ENCODE measurements at places on chromosomes 5 and 9. TPM values are rescaled to one million over a fixed set of nuclear protein-coding genes. Genes with fewer than 3 reads are reported as not detected.

- peak; percentile 24 for DNase-seq
Observed at GRCh38 chr5:34687269-34688011, 31.3 kb downstream of the RAI14 start.

GRCh38 chr5:1855596-1855995 is 27.1 kb downstream of the IRX4 start:
- DNase-seq: no peak

ZNF608 gene
- 7.3 TPM for total RNA-seq

DNA sequence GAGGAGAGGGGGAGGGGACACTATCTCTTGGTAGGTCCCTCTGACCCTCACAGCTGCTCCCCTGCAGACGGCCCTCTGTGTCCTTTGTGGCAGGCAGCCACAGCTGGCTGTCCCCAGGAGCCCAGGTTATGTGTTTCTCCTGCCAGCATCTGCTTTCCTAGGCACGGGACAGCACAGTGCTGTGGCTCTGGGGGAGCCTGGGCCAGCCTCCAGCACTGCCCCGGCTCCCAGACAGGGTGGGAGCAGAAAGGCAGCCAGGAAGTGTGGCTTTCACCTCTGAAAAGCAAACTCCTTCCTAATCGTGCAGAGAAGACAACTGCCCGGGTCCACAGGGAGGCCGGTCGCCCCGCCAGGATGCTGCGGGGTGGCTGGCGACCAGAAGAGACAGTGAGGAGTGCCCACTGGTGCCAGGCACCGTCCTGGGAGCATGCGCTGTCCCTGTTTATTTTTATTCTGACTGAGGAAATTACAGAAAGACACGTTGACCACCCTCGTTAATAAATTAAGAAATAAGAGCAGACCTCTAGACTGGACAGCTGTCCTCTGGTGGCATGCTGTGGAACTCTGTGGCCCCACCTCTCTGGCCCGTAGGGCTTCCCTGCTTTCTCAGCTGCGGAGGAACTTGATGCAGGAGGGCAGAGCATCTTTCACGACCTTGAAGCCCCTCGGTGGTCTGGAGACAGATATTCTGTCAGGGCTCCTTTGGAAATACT is 240.3 kb downstream of the FANCC start:
- DNase-seq: no peak

DNA sequence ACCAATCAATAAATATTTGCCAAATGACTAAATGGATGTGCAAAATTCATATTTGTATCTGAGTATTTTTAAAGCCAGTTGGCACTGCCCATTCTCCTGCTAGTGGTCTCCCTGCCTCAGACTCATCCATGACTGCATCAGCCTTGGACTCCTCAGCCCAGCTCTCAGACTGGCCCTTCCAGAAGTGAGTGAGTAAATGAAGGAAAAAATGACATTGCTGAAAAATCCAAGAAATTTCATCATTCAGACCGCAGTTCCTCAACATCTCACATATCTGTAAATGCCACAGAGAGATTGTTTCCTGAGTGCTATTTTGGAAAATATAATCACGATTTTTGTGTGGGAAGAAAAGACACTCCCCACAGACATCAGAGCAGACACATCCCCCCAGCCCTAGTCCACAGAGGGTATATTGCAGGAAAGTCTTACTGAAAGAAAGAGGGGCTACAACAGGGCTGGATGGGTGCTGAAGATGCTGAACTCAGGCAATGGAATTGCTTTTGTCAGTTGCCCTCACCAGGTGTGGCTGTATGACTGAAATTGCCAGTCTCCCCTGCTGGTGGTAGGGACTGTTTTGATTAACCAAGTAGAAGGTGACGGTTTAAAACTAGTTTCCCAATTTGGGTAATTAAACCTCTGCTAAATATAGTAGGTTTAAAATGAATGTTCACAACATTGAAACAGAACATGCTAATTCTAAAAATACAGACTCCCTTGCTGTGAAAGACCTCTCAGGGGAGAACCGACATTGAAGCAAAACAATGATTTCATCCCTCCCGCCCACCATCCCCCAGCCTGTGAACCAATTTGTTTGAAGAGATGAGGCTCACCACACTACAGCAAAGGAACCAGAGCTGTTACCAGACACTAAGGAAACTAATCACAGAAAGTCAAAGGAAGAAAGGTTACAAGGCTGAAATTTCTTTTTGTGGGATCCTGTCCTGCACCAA is 158.8 kb downstream of the DEPDC1B start:
- DNase-seq: no peak

GRCh38 chr5:60488466-60489130 is 211.4 kb downstream of the DEPDC1B start:
- DNase-seq: no peak

GRCh38 chr9:114804505-114804904 is 1.3 kb downstream of the TNFSF15 start:
- peak; percentile 45 for DNase-seq

- DNase-seq: no peak
Observed at GRCh38 chr5:137172258-137172657, 326.9 kb downstream of the SPOCK1 start.

NOTCH1 gene
- 11.7 TPM for total RNA-seq

MAMDC2 gene
- 0.29 TPM for total RNA-seq

PDE8B gene
- total RNA-seq: 0.66 TPM

ORM1 gene
- not detected for total RNA-seq

DNA sequence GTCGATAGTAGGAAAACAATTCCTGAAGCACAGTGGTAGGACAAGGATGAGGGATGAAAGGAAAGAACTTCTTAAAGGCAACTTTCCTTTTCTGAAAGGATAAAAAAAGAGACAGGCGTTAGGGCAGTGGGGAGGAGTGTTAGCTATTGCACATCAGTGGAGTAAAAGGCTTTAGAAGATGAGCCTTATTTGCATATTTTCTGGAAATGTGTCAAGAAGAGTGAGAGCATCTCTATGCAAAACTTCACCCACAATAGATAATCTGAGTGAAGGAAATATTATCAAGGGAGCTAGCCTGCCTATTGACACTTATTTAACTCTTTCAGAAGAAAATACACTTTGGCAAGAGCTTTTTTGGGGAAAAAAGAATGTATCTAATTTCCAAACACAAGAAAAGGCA is 151.6 kb downstream of the MACIR start:
- no peak for DNase-seq

GRCh38 chr9:90219548-90220118 is 423.0 kb downstream of the DIRAS2 start:
- peak; percentile 63 for DNase-seq

DNA sequence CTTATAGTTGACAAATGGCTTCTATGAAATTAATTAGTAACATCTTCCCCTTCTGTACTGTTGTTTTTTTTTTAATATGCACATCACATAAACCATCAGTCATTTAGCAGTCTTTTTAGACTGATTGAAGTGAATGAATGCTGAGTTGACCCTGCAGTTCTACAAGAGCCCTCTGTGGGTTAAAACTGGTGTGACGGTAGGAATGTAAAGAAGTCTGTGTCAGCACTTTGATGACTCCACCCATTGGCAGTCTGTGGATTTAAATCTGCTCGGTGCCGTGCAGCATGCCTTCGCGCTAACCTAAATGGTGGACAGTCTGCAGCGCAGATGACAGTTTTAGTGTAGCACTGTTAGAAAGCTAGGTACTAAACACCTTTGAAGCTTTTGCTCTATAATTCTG is 3.1 kb downstream of the GTF3C4 start:
- DNase-seq: peak; percentile 8

DNA sequence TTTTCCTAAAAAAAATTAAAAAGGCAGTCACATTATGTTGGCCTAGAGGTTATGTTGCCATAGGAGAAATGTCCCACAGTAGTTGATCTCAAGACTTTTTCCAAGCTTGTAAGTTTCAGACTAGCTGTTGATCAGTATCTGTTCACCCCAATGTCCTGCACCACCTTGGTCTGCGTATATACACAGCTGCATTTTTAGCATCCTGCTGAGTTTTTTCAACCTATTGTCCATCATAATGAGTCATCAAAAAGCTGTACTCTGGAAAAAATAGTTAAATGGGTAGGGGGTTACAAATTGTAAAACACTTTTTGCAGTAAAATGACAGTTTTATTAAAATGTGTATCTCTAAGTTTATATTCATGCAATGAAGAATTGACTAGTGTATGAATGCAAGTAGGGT is 53.2 kb upstream of the TMEM171 start:
- no peak for DNase-seq

GRCh38 chr9:11931109-11931508 is 762.1 kb upstream of the TYRP1 start:
- DNase-seq: no peak

DNA sequence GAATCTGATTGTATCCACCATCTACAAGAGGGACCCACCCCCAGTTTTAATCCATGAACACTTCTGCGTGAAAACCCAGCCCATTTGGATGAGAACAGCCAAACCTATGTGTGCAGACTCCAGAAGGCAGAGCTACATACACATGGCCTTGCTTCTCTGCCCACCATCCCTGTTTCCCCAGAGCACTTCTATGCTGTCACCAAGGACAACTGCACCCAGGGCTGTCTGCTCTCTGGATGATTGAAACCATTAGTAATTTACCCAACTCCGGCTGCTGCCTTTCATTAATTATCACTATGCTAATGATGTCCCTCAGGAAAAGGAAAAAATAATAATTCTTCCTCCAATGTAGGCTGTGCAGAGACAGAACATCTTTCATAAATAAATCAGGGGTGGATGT is 8.9 kb downstream of the CARTPT start:
- DNase-seq: no peak

- no peak for DNase-seq
Observed at GRCh38 chr5:25056836-25057235, 412.1 kb upstream of the CDH10 start.

GRCh38 chr5:136732751-136733150 is 367.4 kb upstream of the TRPC7 start:
- DNase-seq: no peak

DNA sequence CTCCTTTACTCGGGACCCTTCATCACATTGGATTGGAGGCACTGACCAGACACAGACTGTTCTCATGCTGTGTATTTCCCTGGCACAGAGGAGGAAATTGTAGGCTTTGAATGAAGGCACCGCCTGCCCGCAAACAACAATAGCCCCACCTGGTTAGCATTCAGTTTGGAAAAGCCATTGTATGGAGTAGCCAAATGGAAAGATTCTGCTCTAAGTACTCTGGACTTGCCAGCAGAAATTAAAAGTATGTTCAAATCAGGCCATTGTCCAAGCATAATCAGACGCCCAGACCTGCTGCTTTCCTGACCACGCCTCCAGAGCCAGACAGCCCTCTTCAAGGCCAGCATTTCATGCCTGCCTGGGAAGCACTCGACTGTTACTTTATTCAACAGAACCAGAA is 8.0 kb upstream of the SEMA4D start:
- DNase-seq: no peak

GRCh38 chr5:152634586-152634985 is 229.5 kb upstream of the NMUR2 start:
- DNase-seq: no peak

DNA sequence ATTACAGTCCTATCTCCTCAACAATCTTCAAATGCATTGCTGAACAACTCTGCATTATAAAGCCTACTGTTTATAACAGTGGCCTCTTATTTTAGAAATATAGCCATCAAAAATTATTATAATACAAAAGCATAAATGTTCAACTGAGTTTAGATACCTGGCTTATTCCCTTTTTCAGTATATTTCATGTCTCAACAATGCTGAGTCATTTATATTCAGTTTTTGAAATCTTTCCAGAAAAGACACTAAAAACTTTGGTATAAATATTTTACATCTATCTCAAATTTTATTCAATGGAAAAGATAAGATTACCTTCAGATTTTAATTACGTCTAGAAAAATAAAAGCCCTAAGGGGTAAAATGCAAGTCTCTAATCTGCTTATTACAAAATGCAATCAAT is 37.9 kb downstream of the LURAP1L start:
- DNase-seq: no peak

- DNase-seq: no peak
Observed at GRCh38 chr9:78989031-78989658, 582.6 kb upstream of the TLE4 start.

DNA sequence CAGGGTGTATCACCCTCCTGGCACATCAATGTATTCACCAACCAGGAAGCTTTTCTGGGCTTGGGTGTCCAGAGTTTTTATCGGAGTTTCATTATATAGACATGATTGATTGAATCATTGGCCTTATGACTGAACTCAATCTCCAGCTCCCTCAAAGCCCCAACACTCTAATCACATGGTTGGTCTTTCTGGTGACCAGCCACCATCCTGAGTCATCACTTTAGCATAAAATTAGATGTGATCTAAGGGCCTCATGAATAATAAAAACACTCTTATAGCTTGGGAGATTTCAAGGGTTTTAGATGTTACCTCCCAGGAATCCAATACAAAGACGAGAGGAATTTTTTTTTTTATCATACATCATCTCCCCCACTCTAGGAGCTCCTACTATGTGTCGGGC is 7.7 kb upstream of the PBX3 start:
- no peak for DNase-seq

DNA sequence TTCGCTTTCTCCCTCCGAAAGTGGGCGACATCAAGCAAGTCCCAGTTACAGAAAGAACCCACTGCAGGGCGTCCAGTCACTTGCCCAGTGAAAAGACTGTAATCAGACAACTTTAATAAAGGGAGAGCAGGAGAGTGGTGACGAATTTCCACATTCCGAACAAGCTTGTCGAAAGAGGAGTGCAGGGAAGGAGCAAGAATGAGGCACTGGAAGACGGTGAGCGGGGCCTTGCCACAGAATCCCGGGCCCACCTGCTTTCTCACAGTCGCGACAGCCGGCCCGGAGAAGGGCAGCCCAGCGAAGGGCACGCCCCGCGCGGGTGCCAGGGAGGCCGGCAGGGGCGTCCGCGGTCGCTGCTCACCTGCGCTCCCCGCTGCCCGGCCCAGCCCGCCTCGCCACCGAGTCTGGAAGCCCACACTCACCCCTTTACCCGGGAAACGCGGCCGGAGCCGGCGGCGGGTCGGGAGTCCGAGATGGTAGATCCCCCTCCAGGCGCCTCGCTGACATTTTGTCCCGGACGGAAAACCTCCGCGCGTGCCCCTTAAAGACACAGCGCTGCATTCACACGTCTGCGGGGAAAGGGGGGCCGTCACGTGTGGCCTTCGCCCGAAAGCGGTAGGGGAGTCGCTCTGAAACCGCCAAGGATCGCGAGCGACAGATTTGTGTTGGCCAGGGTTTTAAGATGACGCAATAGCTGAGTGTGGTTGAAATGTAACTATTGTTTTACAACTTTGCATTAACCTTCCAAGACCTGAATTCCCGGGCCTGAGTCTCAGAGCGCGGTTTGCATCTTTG is at the start of gene ZBED3:
ZBED3 (minus strand) TSS at position 597 of the 795 bp plus-strand sequence. CDS start 9,407 bp downstream, outside the sequence.
- peak; percentile 83 for DNase-seq

GRCh38 chr5:3593771-3594509 is 1.7 kb upstream of the IRX1 start:
- DNase-seq: no peak

GRCh38 chr5:72036951-72037350 is 70.3 kb upstream of the MAP1B start:
- peak; percentile 2 for DNase-seq

GRCh38 chr9:89447416-89447815 is 50.5 kb downstream of the SEMA4D start:
- no peak for DNase-seq

DNA sequence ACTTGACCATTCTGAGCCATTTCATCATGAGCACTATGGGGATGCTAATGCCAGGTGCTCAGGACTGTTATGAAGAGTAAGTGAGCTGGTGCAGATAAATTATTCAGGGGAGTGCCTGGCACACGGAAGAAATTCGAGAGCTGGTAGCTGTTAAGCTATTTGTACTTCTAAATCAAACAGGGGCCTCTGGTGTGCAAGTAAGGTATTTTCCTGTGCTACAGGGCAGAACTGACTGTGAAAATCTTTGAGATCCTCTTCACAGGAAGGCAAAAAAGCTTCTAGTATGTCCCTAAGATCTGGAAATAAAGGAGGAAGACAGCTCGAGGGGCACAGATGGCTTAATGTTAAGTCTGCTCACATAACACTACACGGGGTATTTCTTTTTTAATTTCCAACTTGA is 106.3 kb upstream of the SPOCK1 start:
- DNase-seq: no peak

Data from Calu3 (cell line).